ENCODE measurements at places on chromosomes 2 and 18. TPM values are rescaled to one million over a fixed set of nuclear protein-coding genes. Genes with fewer than 3 reads are reported as not detected.

Gene STARD7
- total RNA-seq = 148 TPM

Gene RAB6C
- total RNA-seq = not detected

Gene ANKRD30B
- not detected for total RNA-seq

Gene SLC1A4
- total RNA-seq = 35.4 TPM

Gene CNDP1
- 0.33 TPM for total RNA-seq

Gene PTPRN
- total RNA-seq = not detected

Gene SCN3A
- 2.6 TPM for total RNA-seq

- DNase-seq = no peak
Observed at GRCh38 chr2:223647258-223647952, 45.2 kb upstream of the SCG2 start.

- no peak for DNase-seq
Observed at GRCh38 chr18:11419338-11419737, 190.1 kb upstream of the SLC35G4 start.

DNA sequence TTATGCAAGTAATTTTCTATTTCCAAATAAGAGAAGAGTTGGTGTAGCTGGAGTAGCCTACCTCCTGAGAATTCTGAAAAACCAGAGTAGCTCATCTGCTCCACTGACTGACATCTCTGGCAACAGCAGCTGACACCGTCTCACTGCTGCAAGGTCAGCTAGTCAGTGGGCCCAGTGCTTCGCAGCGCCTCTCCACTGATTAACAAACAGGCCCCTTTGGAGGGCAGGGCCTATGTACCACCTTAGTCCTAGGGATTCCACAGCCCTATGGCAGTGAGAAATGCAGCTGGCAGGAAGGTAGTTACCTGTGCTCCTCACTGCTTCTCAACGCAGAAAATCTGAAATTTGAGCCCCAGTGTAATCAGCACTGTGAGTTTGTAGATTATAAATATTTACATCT is 97.5 kb downstream of the DLGAP1 start:
- DNase-seq = no peak

DNA sequence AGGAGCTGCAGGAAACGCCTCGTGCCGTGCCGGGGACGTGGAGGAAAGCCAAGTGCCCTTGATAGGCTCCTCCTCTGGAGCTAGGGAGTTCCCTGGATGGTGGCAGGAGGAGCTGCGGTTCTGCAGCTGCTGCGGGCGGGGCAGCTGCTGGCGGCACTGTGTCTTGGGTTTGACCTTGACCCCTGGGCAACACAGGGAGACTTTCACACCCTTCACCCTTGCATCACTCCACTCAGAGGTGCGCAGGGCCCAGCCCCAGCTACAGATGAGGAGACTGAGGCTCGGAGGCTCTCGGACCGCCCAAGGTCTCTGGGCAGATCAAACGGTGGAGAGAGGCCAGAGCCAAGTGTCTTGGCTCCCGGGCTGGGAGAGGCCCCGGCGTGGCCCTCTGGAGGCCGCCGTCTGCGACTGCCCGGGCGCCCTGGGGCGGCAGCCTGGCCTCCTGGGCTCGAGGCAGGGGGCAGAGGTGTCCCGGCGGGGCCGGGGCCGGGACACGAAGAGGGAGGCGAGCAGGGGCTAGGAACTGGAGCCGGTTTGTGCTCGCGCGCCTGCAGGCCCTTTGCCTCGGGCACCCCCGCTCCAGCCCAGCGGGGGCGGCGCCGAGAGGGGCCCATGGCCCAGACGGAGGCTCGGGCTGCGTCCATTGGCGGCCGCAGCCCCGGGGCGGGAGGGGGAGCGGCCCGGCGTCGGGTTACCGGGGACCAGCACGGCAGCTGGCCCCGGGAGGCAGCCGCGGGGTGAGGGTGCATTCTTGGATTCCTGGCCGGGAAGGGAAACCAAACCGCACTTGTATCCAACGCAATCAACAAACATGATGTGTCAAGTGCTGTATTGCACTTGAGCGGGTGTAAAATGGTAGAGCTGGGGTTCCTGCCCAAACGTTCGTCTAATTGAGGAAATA is 129.6 kb upstream of the SLC1A4 start:
- DNase-seq = peak; percentile 44

DNA sequence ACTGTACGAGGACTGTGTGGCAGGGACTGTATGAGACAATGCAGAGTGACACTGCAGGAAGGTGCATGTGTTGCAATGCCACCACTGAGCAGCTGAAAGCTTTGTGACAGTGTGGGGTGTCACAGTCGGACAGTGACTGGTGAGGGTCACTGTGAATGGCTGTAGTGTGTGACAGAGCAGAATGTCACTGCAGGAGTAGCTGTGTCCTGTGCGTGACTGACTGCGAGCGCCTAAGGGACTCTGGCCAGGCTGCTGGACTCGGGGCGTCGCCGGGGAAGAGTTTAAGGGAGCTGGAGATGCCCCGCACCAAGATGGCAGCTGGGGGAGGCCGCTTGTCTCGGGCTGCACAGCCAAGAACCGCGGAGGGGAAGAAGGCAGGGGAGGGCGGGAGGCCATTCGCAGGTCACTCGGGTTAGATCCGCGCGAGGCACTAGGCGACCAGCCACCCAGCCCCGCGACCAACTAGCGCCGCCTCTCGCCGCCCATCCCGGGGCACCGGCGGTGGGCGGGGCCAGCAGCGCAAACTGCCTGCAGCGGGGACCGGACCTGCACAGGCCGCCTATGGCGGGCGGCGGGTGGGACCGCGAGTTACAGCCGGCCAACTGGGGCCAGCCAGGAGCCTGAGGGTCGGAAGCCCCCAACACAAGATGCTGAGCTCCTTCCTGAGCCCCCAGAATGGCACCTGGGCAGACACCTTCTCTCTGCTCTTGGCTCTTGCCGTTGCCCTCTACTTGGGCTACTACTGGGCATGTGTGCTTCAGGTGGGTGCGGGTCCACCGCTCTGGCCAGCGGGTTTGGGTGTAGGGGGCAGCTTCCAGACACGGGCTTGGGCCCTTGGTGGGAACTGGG is at the start of gene ABHD1:
Gene ABHD1, plus strand, starts transcription at position 514 of the 849 bp plus-strand sequence. Its CDS starts 134 bp downstream, at position 648.
- DNase-seq = peak; percentile 69

DNA sequence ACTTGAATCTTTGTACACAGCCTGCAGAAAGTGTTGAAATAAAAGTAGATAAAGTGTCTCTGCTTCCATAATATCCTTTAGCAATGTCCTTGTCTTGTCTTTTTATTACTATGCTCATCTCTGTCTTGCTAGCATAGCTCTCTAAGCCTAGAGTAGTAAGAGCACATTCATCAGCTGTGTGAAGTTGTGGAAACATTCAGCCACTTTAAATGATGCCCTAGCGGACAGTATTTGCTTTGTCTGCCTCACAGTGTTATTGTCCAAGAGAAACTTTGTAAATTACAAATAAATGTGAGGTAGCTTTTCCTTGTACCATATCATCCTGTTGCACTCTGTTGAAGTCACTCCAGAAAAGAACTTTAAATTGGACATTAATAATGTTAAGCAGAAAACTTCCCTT is 60.3 kb upstream of the TTC21B start:
- no peak for DNase-seq

- DNase-seq = no peak
Observed at GRCh38 chr2:126429103-126429502, 226.9 kb upstream of the GYPC start.

GRCh38 chr2:97677480-97677879 is 8.0 kb downstream of the C2orf92 start:
- no peak for DNase-seq

- DNase-seq = no peak
Observed at GRCh38 chr18:48974304-48975119, 23.7 kb upstream of the SMAD7 start.

GRCh38 chr2:224041554-224041953 is 2.5 kb upstream of the SERPINE2 start:
- no peak for DNase-seq

- no peak for DNase-seq
Observed at GRCh38 chr2:70645733-70646419, 92.2 kb upstream of the TGFA start.

DNA sequence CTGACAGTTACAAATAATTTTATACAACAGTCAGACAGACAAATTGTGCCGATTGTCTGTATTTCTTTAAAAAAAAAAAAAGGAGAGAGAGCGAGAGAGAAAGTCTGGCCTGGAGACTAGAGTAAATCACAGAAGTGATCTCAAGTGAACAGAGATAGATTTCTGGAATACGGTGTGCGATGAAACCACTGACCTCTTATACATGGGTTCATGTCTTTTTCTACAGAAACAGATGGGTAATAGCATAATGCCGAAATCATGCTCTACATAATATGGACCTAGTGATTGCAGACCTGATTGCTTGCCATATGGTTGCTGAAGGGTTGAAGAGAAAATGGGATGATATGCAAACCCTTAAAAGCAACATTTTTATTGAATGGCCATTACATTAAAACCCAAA is 403.3 kb upstream of the FANCL start:
- no peak for DNase-seq

DNA sequence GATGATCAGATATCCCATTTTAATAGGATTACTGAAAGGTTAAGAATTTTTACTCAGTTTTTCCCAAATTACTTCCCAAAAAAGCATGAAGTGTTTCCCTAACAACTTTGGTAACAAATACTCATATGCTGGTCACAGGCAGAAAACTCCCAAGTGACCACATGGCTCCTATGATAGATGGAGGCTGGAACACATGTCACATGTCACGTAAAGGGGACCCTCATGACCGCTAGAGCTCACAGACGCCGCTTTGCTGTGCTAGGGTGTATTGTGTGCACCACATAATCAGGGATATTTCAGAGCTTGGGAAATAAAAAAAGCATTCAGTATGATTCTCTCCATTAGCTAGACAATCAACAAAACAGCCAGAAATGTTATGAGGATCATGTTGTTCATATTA is 228.2 kb downstream of the TMEM163 start:
- DNase-seq = no peak

DNA sequence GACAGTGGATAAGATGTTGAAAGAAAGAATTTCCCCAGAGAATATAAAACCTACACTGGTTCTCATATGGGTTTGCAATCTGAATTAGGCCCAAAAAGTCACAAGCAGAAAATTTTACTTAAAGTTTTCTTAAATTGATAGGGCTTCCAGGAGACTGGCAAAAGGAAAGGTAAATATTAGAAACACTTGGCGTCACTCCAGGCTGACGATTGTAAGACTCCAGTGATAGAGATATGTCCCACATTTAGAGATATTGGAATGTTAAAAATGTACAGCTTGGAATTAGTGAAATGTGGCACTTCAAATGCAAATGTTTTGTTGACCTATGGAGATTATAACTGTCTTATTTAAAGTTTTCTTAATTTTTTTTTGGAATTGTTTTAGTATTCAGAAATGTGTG is 14.0 kb downstream of the YIPF4 start:
- DNase-seq = no peak

- DNase-seq = no peak
Observed at GRCh38 chr2:74228772-74229171, 30.4 kb downstream of the MTHFD2 start.

- DNase-seq = no peak
Observed at GRCh38 chr2:173648816-173649215, 294.1 kb downstream of the CDCA7 start.

GRCh38 chr2:216319771-216320170 is 52.5 kb downstream of the MARCHF4 start:
- DNase-seq = no peak

DNA sequence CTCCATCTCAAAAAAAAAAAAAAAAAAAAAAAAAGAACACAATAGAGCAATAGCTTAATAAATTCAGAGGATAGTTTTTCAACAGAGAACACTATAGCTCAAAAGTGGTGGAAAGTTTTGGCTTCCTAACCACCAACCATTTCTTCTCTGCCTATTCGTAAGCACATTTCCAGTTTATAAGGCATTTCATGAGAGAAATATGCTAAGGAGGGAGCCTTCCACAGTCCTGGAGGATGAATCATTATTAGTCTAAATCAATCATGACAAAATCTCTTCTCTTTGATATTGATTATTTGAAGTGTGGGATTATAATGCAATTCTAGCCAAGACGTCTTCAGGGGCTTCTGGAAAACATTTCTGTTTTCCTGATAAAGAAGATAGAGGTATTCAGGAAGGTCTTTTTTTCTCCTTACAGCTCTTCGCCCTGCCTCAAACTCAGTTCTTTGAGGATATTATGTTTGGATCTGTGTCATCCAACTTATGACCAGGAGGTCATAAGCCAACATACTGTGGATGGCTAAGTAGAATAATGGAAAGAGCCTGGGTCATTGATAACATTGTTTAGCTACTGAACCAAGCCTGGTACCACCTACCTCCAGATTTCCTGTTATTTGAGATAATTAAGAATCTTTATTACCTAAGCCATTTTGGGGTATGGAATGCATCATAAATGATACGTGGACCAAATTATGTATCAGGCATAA is 207.3 kb downstream of the TRIB2 start:
- no peak for DNase-seq

GRCh38 chr2:216830346-216830745 is 29.5 kb downstream of the TNP1 start:
- no peak for DNase-seq

- no peak for DNase-seq
Observed at GRCh38 chr2:165450156-165450555, 19.3 kb upstream of the CSRNP3 start.

DNA sequence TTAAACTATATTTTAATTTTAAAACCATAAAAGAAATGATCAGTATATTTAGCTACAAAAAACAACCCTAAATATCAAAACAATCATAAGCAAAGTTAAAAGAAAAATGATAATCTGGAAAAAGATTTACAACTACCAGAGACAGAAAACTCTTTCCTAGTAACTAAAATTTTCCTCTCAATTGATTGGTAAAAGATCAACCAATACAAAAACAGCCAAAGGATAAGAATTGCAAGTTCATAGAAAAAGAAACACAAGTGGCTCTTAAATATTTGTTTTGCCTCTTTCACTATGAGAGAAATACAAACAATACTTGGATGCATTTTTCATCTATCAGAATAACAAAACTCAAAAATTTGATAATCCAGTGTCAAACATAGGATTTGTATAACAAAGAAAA is 101.8 kb upstream of the ZC3H15 start:
- no peak for DNase-seq

DNA sequence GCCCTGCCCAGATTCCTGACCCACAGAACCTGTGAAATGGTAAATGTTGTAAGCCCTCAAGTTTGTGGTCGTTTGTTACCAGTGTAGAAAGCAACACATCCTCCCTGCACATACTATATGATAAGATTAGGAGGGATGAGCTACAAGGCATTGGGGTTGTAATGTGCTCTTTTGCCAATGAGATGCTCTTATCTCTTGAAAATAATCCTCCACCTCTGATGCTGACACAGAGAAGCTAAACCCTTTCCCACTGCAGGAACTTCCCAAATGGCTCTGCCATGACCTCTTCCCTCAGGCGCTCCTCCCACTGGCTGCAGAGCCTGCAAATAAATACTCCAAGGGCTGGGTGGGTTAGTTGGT is 23.5 kb downstream of the CDC42EP3 start:
- DNase-seq = no peak

DNA sequence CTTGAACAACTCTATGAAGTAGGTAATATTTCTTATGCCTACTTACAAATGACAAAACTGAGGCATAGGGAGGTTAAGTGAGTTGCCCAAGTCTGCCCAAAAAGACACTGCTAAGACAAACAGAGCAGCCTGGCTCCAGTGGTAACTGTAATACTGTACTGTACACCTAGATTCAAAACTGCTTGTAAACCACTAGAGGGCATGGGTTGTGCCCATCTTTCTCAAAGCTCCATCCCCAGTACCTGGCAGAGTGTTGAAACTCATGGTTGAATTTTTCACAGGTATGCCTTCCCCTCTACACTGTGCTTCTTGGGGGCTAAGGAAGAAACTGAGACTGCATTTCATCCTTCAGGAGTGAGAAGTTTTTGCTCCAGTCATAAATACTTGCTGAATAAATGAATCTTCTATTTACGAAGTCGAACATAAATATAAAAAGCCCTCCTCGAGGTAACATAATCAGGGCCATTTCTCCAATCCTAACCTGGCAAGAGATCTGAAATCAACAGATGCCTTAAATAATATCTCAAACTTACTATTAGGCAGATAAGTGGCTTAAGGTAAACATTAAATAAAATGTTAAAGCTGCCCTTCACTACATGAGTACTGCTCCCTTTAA is 2.0 kb downstream of the PPP4R1 start:
- DNase-seq = no peak
